CD4-positive, alpha-beta T cell treated with Interleukin-15 for 4 hours (primary cell): ENCODE measurements at places on chromosomes 6 and 20.

- DNase-seq, result peak; percentile 81
These were observed 10.4 kb downstream of the IGF2R start for GRCh38 chr6:159979136-159979874.

DNA sequence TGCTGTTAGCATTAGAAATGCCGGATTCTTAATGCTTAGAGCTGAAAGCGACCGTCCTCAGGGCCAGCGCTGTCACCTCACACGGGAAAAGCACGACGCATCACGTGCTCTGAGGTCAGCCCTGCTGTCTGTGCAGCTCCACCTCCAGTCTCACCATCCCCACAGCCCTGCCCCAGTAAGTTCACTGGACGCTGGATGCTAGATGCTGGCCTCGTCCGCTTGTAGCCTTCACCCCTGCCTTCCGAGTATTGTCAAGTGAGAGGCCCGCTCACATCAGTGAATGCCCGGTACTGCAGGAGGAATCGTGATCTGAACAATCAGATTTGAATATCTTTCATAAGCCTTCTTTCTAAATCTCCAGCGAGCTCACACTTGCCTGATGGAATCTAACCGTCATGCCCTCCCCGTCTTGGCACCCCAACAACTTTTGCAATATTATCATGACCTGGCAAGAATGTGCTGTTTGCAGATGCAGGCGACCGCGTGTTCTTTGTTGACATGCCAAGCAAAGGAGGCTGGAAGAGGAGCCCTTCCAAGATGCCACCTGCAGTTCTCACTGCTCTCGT lies 64.9 kb downstream of the DLL1 start:
- DNase-seq, result no peak

GRCh38 chr6:81950877-81951276 lies 198.4 kb upstream of the TENT5A start:
- DNase-seq, result no peak

DNA sequence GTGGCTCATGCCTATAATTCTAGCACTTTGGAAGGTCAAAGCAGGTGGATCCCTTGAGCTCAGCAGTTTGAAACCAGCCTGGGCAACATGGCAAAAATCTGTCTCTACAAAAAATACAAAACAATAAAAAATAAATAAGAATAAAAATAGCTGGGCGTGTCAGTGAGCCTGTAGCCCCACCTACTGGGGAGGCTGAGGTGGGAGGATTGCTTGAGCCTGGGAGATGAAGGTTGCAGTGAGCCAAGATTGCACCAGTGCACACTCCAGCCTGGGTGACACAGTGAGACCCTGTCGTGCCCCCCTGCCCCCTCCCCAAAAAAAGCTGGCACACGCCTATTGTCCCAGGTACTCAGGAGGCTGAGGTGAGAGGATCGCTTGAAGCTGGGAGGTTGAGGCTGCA lies 35.1 kb upstream of the SRPK1 start:
- DNase-seq, result no peak
